Esophagus squamous epithelium (tissue), 5 donors: ENCODE measurements at places on chromosomes 5 and 9.
A peak's percentile ranks its signal among the peaks of the same experiment; 100 is the strongest.

GRCh38 chr5:95836544-95836943 is 14.0 kb upstream of the GLRX start:
- H3K4me3 ChIP-seq, result no peak overlapping the region
- H3K27me3 ChIP-seq, result no peaks in the 10 kb centered on the region
- no peaks in the 10 kb centered on the region for H3K36me3 ChIP-seq
- no peak for DNase-seq
- H3K27ac ChIP-seq, result no peak overlapping the region
- peaks cover 12% of the 10 kb centered on the region for H3K4me1 ChIP-seq

DNA sequence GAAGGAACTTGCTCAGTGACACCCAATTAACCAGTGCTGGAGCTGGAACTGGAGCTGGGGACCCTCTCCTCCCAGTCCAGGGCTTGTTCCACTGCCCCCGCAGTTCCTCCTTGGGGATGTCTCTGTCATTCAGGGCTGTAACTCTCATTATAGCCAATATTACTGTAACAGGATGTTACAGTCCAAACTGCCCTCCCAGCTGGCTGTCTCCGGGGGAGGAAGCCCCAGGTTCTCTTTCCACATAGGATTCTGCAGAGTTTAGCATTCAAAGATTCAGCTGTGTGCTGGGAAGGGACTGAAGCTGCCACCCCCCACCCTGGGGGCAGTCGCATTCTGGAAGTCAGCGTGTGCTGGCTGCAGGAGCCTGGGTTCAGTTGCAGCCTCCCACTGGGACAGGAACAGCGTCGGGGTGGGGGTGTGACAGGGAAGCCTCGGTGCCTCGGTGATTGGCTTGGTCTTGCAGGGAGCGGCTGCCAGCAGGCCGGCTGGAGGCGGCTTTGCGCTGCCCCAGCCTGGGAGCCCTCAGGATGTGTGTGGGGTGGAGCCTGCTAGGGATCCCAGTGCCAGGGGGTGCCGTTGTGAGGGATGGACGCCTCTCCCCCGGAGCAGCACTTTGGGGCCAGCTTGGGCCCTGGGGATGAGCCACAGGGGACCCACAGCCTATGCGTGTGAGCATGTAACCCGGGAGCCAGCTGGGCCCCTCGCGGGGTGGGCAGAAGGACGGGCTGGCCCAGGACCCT is 101.1 kb downstream of the RGS3 start:
- H3K4me3 ChIP-seq, result peak overlapping the region; percentile 62
- H3K4me1 ChIP-seq, result peaks cover 82% of the 10 kb centered on the region
- H3K27ac ChIP-seq, result peak overlapping the region; percentile 73

DNA sequence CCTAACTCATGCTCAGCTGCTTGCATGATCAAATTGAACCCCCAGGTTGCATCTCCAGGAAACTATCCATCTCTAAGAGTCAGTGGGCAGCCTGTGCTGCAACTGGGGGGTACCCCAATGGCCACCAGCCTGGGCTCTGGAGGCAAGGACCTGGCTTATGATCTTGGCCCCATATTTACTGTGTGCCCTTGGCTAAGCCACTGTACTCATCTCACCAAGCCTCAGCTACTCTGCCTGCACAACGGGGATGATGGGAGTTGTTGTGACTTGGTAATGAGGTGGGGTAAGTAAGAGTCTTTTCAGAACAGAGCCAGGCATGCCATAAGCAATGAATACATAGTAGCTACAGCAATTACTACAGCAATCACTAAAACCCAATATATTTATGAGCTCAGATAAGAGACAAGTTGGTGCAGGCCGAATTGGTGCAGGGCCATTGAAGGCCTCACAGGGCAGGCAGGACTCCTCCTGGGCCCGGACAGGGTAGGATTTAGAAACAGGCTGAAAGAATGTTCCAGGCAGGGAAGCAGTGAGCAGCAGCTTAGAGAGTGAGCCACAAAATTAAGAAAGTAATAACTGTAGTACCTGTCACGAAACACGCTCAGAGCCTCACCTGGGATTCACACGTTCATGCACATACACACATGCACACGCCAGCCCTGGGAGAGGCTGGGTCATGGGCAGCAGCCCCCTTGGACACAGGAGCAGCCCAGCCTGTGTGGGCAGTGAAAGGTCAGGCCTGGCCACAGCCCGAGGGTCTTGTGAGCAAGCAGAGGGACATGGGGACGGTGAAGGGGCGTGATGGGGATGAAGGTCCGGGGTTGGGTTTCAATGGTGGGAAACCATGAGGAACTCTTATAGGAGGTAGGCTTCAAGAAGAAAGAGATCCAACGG is 74.1 kb downstream of the PAX5 start:
- no peak overlapping the region for H3K27ac ChIP-seq
- no peaks in the 10 kb centered on the region for H3K27me3 ChIP-seq
- peaks cover 9% of the 10 kb centered on the region for H3K4me1 ChIP-seq
- H3K36me3 ChIP-seq, result no peaks in the 10 kb centered on the region
- DNase-seq, result no peak

DNA sequence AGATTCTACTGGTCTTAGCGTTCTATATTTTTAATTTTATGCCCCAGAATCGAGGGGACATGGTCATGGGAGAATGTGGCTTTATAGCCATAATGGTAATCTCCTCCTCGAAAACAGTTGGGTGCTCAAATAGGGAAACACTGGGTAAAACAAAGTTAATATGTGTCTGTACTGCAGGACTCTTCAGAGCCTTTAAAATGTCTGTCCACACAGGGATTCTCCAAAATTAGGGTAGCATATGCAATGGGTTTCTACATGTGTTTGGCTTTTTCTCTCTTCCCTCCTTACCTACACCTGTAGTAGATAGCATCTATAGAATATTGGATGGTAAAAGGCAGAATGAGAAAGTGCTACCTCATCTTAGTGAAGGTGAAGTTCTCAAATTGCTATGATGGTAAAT is 130.0 kb upstream of the NR3C1 start:
- H3K27ac ChIP-seq, result no peak overlapping the region
- H3K27me3 ChIP-seq, result no peaks in the 10 kb centered on the region
- H3K4me3 ChIP-seq, result no peak overlapping the region
- H3K4me1 ChIP-seq, result no peaks in the 10 kb centered on the region

DNA sequence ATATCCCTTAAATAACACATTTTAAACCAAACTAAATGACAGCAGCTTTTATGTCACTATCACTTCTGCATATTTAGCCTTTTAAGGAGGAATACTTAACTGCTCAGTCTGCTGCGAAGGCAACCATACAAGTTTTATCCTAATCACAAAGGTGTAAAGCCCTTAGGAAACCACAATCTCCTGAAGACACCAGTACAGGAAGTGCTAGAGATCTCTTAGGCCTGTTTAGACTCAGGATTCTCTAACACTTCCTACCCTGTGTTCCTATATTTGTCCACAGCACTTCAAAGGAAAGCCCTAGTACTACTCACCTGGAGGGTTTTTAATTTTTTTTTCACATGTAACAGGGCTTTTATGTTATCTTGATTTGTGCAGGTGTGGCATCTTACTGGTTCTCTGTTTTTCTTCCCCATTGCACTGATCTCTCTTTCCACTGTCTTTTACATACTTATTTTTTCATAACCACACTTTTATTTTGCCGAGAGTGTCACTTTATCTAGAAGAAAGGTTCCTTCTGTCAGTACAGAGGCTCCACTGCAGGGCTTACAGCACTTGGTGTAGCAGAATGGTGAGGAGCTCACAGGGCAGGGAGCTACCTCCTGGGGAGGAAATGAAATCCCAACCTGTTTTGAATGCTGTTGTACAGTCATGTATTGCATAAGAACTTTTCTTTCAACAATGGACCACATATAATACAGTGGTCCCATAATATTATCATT is 1060.6 kb upstream of the ACO1 start:
- H3K4me1 ChIP-seq, result no peaks in the 10 kb centered on the region
- no peak overlapping the region for H3K27ac ChIP-seq
- no peaks in the 10 kb centered on the region for H3K27me3 ChIP-seq
- H3K4me3 ChIP-seq, result no peak overlapping the region
- H3K36me3 ChIP-seq, result no peaks in the 10 kb centered on the region

DNA sequence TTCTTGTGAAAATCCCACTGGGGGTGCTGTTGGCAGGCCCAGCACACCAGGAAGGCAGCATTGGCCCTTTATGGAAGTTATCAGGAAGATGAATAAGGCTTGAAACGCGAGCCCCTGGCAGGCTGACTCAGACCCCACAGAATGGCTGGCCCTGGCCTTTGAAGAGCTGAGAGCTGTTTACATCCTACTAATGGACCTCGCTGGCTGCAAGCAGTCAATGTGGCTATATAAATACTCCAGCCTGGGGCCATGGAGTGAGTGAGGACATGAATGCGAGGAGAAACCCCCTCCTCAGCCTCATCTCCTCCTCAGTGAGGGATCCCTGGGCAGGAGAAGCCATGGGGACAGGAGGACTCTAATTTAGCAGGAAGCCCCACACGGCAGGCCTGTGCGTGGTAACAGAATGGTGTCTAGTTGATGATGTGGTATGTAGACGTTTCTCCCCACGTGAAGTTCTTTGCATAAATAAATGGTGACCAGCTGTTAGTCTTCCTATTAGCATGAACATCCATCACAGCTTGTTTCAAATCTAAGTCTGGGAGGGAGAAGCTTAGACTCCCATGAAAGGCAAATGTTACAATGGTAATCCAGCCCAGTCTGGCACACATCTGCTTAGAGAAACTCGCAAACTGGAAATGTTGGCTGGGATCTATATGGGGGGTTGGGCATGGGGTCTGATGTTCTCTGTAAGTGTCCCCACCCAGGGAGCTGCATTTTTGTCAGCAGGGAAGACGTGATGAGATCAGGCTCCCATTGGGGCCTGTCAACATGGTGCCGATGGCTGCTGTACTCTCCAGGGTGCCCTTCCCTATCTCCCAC is 175.1 kb upstream of the PITX1 start:
- peak overlapping the region; percentile 85 for H3K27ac ChIP-seq
- peaks cover 8% of the 10 kb centered on the region for H3K4me1 ChIP-seq
- H3K4me3 ChIP-seq, result no peak overlapping the region
- no peak for DNase-seq
- H3K36me3 ChIP-seq, result no peaks in the 10 kb centered on the region
- no peaks in the 10 kb centered on the region for H3K27me3 ChIP-seq

DNA sequence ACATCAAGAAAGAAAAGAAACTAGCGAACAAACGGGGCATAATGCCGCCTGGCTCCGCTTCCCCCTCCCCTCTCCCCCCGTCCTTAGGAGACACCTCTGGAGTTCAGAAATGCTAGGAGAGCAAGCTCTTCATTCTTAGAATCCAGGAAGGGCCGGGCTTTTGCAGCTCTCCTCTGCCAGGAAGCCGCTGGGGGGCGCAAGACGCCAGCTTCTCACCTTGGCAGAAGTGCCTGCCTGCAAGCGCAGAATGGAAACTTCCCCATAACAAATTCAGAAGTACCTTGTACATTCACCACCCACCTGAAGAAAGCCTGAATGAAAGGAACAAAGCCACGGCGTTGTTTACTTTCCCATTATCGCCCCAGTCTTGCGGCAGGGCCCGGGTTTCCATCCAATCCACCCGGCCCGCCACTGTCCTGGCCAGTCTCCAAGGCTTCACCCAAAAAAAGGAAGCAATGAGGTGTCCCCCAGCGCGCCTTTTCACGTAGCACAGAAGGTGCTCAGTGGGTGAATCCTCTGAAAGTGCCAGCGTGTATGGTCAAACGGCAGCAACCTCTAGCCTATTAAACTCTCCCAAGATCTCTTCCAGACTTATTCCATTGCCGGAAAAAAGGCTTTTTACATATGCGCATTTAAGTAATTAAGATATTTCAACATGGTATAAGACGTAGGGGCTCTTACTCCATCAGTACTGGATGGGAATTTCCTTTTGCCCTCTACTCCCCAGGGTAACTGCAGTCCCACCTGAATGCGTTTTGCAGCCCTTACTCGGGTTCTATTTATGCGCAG is 1.6 kb upstream of the GADD45G start:
- peaks cover 20% of the 10 kb centered on the region for H3K4me1 ChIP-seq
- no peaks in the 10 kb centered on the region for H3K27me3 ChIP-seq

DNA sequence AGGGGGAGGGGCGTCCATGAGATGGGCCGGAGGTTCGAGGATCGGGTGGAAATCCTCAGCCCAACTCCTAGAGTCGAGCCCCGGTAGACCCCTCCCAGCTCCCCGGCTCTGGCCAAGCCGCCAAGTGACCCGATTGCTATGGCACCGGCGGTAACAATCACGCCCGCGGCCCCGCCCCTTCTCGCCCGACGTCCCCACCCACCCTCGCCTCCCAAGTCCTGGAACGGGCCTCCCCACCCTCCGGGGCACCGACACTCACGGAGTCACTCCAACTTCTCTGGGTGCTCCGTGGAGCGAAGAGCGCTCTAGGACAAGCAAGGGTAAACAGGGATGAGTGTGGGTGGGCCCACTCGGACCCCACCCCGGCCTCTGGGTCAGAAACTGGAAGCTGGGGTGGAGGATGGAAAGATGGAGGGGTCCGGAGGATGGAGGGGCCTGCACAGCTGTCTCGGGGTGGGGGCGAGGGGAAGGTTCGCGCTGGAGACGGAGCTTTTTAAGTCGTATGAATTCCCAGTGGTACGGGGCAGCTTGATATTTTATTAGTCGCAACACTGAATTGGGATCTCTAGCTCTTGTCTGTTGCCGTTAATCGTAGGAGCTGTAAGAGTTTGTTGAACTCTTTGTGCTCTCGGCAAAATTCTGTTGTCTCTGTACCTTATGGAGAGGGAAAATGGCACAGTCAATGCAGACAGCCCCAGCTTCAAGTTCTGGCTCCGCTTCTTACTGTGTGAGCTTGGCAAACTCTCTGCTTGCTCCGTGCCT is at the start of gene SPACA9:
TSS of gene SPACA9 (plus strand) at position 204 of the 762 bp plus-strand sequence. CDS start 5,050 bp downstream, outside the sequence.
- no peak for DNase-seq
- peaks cover 2% of the 10 kb centered on the region for H3K36me3 ChIP-seq
- H3K27ac ChIP-seq, result peak within 1 kb of the TSS; percentile 90
- H3K4me3 ChIP-seq, result peak within 1 kb of the TSS; percentile 85

DNA sequence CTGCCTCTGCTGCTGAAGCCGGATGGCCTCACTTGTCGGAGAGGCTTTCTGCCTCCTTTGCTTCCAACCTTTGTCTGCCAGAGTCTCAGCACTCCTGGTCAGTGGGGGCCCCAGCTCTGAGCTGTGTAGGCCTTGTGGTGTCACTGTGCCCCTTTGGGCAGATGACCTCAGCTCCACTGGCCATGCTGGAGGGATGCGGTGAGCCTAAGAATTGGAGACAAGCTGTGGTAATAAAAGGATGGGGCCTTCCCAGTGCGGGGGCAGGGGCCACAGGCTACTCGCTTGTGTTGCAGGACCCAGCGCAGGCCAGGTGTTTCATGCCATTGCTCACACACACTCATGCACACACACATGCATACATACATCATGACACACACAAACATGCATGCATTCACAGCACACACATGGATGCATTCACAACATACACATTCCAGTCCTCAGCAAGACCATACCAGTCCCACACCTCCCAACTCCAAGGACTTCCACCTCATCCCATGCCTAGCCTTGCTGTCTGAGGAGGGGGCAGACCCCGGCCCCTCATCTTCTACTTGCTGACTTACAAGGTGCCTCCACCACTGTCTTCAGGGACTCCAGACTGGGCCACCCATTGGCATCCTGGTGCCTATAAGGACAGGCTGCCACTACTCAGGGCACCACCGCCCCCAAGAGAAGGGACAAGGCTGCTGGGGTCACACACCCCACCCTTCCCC is 237.7 kb downstream of the SYK start:
- no peak overlapping the region for H3K4me3 ChIP-seq
- no peaks in the 10 kb centered on the region for H3K27me3 ChIP-seq
- DNase-seq, result no peak

- H3K27ac ChIP-seq, result no peak overlapping the region
- no peaks in the 10 kb centered on the region for H3K27me3 ChIP-seq
- no peaks in the 10 kb centered on the region for H3K36me3 ChIP-seq
- H3K4me3 ChIP-seq, result no peak overlapping the region
Measured at GRCh38 chr9:32823101-32823500, 39.8 kb downstream of the TMEM215 start.
